Endothelial cell (in vitro differentiated cells): ENCODE measurements at places on chromosomes 5 and 9.

DNA sequence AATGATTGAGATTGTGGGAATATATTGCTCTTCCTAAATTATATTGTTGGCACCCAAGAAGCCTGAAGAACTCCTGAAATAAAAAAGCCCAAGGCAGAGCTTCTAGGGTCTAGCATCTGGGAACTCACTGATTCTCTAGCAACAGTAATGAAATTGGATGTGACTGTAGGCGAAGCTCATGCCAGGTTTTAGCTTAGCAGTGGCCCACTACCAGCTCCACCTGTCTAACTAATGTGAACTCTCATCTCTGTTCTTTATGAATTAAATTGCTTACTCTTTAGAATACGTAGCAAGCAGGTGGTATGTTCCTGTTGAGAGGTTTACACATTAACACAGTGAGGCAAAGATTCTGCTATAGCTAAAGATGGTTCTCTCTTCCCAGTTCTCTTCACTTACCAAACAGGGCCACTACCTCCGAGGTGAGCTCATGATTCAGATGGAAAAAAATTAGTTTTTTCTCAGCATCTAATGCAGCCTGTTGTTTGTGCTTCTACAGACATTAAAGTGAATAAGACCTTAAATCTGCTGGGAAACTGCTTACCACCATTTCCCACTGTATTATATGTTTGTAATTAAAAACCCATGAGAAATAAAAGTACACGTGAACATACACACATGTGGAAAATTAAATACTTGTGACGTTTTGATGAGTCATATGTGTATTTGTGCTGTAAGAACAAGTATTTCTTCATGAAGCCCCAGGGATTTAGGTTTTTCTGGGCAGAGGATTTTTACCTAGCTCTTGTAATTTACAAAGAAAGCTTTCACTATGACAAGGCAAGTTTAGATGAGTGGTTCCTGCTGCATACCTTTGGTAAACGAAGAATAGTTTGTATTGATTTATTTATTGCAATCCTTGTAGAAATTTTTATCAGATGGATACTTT lies 360.1 kb downstream of the KDM4C start:
- no peak for DNase-seq

- DNase-seq, result no peak
Observed at GRCh38 chr5:118705959-118706667, 282.2 kb downstream of the DTWD2 start.

- no peak for DNase-seq
Observed at GRCh38 chr9:132478353-132479050, 68.5 kb downstream of the CFAP77 start.

- no peak for DNase-seq
Observed at GRCh38 chr9:121439711-121440664, 59.7 kb downstream of the GGTA1 start.

DNA sequence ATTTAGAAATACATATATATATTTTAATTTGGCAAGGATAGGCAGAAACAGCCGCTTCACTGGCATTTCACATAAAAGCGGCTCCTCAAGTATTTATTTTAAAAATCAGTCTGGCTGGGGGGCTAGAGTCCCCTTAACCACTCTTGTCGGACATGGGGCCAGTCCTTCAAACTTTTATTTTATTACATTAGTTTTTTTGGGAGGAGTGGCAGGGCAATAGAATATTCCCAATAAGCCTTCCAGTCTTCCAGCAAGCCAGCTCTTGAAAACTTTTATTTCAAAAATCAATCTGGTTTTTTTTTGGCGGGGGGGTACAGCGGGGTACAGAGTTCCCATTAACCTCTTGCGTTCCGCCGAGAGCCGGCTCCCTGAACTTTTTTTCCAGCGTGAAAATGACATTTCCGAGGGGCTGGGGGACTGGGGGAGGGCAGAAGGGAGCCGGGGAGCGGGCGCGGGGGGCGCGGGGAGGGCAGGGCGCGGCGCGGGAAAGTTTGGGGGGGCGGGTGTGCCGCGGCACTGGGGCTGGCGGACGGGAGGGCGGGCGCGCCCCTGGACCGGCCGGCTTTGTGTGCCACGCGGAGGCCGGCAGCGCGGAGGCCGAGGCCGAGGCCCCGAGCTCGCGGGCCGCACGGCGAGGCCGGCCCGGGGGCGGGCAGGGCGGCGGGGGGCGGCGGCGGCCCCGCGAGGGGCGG lies 504 bp upstream of the ZNF618 start:
- DNase-seq, result peak; percentile 18

GRCh38 chr5:114910727-114911126 lies 259.0 kb downstream of the TRIM36 start:
- no peak for DNase-seq
